Smooth muscle cell of the umbilical artery (primary cell): ENCODE measurements at places on chromosomes 12 and 14. TPM values are rescaled to one million over a fixed set of nuclear protein-coding genes. Genes with fewer than 3 reads are reported as not detected.

EGLN3 gene
- total RNA-seq = 1.1 and 1.8 TPM in 2 replicates

LRFN5 gene
- 5.6 and 9.2 TPM in 2 replicates for total RNA-seq

CSRP2 gene
- total RNA-seq = 49.7 and 127 TPM in 2 replicates

SERPINA12 gene
- total RNA-seq = not detected in 2 replicates

ITGB7 gene
- 0.30 and 0.42 TPM in 2 replicates for total RNA-seq

PARPBP gene
- 4.2 and 11.1 TPM in 2 replicates for total RNA-seq

PNMA1 gene
- 28.5 and 36.6 TPM in 2 replicates for total RNA-seq

SLC8B1 gene
- 11.6 and 12.6 TPM in 2 replicates for total RNA-seq

TMEM229B gene
- 1.8 and 2.4 TPM in 2 replicates for total RNA-seq

SYCP3 gene
- 0.30 and 0.32 TPM in 2 replicates for total RNA-seq
